ENCODE measurements at places on chromosomes 2 and 18.

DNA sequence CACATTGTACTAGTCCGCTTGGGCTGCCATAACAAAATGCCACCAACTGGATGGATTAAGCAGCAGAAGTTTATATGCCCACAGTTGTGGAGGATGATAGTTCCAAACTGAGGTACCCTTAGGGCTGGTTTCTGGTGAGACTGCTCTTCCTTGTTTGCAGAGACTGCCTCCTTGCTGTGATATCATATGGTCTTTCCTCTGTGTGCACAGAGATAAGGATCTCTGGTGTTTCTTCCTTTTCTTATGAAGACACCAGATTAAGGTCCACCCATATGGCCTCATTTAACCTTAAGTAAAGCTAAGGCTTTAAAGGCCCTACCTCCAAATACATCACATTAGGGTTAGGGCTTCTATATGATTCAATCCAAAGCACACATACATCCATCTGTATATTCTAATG, 738.2 kb upstream of the GCFC2 start:
- DNase-seq, result no peak

- DNase-seq, result peak; percentile 71
Measured at GRCh38 chr2:203534621-203535077, 452 bp downstream of the RAPH1 start.

DNA sequence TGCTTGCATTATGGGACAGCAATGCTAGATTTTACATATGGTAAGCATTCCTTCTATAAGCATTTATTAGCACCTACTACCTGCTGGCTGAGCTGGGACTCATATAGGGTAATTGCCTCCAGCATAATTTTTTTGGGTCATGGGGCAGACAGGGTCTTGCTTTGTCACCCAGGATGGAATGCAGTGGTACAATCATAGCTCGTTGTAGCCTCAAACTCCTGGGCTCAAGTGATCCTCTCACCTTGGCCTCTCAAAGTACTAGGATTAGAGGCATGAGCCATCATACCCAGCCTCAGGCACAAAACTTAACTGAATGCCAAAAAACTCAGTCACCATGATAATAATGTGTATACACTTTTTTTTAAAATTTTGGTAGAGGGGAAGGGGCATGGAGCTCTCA, 35.3 kb downstream of the TMEM237 start:
- no peak for DNase-seq

DNA sequence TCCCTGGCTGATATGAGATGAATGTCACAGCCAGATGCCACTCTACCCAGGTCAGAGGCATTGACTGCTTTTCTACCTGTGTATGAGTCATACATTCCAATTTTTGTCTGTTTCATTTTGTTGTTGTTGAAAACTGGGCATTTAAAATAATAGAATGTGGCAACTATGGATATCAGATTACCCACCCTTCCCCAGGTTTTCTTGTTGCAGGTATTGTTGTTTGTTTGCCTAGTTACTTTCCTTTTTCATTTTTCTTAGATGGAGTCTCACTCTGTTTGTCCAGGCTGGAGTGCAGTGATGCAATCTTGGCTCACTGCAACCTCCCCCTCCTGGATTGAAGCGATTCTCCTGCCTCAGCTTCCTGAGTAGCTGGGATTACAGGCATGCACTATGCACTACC, 70.2 kb downstream of the LRRC30 start:
- no peak for DNase-seq

DNA sequence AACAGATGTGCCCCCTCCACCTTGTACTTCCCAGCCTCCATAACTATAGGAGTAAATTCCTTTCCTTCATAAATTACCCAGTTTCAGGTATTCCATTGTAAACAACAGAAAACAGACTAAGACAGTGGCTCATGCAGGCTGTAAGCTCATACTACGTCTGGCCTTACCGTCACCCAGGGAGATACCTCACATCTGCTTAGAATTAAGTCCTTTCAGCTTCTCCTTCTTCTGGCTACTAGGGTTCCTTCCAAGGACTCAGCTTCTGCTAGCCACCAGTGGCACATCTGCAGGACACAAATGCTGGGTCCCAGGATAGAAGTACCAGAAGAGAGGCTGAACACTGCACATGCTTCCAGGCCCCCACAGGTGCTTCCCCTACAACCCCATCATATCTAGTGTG, 22.4 kb upstream of the FEZ2 start:
- DNase-seq, result no peak

DNA sequence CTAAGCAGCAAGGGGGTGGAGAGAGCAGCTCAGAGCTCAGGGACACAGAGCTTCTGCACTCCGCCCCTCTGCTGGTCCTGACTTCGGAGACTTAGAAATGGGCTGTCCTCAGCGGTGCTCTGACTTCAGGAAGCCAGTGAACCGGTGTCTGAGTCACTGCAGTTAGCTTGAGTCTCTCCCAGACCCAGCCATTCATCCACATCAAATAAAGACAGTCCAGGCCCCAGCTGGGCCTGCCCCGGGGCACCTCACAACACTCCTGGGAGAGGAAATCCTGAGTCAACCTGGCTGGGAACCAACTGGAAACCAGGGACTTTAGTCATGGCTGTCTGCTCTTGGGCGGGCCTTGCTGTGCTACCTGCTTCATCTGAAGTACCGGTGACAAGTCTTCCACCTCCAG, 5.4 kb upstream of the ITGB6 start:
- no peak for DNase-seq

GRCh38 chr2:62101886-62102285, 94.0 kb upstream of the B3GNT2 start:
- no peak for DNase-seq

DNA sequence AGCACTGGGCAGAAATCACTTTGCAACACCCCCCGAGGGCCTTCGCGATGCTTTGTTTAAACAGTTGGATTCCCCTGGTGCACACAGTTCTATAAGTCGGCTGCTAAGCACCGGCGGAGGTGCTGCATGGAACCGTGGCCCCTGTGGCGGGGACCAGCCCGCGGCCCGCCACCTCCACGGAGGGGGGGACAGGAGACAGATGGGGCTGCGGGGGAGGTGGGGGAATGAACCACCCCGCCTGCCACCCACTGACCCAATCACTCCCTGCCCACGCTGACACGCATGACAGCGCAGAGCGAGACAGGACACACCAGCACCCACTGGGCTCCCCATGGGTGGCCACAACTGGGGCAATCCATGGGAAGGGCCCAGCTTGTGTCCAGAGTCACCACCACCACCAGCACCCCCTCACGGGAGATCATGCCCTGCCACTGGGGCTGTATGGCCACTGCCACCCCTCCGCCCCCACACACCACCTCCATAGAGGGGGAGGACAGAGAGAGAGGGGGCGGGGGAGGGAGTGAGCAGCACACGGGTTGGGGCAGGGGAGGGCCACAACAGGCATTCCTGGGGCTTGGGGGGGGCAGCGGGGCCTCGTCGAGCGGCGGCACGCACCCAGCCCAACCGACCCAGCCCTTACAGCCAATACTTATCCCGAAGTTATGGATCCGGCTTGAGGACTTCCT, 118.3 kb upstream of the ANKRD30BL start:
- no peak for DNase-seq

GRCh38 chr2:230130668-230131364, 62.1 kb upstream of the SLC16A14 start:
- peak; percentile 52 for DNase-seq

- no peak for DNase-seq
Measured at GRCh38 chr18:57060814-57061213, 86.1 kb upstream of the BOD1L2 start.

- peak; percentile 5 for DNase-seq
Measured at GRCh38 chr2:109433926-109434325, 179.8 kb downstream of the SEPTIN10 start.
